Pancreas (tissue), 10 donors: ENCODE measurements at places on chromosomes 6 and 20. TPM values are rescaled to one million over a fixed set of nuclear protein-coding genes. Genes with fewer than 3 reads are reported as not detected.

The THEMIS gene
- total RNA-seq = 0.09 TPM

The DPPA5 gene
- not detected for total RNA-seq

The PDSS2 gene
- total RNA-seq = 9.0 TPM

The RAMACL gene
- total RNA-seq = 0.89 TPM

DNA sequence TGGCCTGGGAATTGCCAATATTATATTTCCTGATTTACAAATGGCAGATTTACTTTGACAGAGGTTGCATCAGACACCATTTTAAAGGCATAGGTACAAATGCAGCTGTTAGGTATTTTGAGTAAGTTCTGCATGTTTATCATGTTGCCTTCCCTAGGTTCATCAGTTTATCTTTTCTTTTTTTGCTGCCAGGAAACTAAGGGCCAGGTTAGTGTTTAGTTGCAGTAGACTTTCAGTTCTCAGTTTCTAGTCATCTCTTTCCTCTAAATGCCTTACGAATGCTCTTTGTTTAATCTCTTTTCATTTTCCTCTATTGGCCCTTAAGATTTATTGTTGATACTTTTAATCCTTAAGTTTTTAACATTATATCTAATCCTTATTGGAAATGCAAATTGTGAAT, 129.9 kb downstream of the SMAP1 start:
- no peak for DNase-seq

DNA sequence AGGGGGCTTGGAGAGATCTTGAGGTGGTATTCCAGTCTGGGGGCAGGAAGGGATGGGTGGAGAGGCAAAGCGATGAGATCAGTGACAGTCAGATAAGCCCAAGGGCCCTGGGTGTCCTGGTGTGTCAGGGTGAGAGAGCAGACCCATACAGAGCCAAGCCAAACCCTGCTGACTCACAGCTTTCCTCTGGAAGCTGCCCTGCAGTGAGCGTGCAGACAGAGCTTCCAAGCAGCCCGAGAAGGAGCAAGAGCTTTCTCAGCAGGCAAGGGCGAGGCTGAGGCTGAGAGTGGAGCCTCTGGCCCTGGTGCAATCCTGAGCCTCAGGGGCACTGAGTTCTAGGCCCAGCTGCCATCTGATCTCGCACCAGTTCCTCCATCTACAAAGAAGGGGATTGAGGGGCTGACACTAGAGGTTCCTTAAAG, 91.1 kb upstream of the HIVEP1 start:
- no peak for DNase-seq

DNA sequence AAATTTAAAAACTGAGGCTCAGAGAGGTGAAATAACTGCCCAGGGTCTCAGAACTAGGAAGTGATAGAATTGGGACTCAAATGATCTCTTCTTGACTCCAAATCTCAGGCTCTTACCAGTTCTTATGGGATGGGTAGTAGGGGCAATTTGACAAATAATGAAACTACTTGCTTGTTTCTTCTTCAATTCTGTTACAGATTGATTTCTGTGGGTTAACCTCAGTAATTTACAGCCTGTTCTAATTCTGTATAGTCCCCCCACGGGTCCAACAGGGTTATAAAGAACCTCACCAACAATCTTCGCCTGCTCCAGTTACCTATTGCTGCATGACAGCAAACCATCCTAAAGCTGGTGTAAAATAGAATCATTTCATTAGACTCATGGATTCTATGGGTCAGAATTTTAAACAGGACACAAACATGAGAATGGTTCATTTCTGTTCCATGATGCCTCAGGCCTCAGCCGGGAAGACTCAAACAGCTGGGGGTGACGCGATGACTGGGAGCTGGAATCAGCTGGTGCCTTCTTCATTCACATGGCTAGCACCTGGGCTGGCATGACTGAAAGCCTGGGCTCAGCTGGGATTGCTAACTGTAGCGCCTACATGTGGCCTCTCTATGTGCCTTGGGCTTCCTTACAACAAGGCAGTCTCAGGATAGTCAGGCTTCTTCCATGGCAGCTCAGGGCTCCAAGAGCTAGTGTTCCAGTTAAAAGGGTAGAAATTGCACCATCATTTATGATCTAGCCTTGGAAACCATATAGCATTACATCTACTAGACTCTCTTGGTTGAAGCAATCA, 6.6 kb upstream of the WFDC2 start:
- DNase-seq = no peak

DNA sequence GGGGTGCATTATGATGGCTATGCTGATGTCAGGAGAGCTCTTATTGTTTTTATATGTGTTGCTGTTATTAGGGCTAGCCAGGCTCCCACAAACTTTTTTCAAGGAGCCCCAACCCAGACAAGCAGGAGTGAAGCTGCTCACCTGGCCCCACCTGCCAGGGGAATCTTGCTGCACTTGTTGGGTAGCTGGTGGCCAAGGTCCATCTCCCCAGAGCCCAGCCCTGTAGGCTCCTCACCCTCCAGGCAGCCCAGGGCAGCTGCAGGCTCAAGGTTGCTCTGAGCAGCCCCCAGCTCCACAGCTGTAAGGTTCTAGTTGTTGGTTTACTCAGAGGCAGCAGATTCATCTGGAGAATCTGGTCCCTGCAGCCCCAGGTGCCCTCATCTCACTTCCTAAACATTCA, 46.8 kb upstream of the SIRPA start:
- no peak for DNase-seq

DNA sequence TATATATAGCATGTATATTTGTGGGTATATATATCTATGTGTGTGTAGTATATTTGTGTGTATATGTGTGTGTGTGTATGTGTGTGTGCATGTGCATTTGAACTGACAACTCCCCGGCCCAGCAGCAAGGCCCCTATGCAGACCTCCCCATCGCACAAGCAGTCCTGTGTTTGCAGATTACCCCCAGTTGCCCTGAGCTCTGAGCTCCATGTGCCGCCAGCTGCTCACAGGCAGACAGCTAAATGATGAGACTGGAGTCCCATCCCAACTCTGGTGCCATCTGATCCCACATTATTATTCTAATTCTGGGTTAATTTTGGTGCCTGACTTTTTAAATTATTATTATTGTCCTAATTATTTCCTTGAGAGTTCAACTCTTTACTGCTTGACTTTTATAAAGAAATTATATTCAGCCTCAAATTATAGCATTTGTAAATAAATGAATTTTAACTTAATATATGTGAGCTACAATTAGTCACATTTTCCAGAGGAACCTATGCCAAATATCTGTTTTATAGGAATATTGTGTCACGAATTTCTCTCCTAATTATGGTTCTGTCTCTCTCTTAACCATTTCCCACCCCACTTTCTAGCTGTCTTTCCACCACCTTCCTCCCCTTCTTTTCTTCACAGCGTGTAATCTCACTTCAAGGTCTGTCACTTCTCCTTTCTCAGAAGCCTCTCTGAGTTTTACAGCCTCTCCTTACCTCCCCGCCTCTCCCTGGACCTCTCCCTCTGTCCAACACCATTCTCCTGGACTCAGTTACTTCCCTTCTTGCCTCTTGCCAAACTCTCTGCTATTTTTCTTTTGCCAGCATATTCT, 90.6 kb upstream of the SYNDIG1 start:
- no peak for DNase-seq

GRCh38 chr6:157401734-157402338, 20.8 kb downstream of the ZDHHC14 start:
- DNase-seq = no peak

- DNase-seq = peak; percentile 33
Measured at GRCh38 chr6:108260126-108260808, 573 bp downstream of the SNX3 start.

- no peak for DNase-seq
Measured at GRCh38 chr6:151142676-151143075, 97.1 kb upstream of the AKAP12 start.

- no peak for DNase-seq
Measured at GRCh38 chr6:32045811-32046449, 7.7 kb downstream of the CYP21A2 start.

- peak; percentile 47 for DNase-seq
Measured at GRCh38 chr6:31576897-31577578, 1.7 kb downstream of the TNF start.

DNA sequence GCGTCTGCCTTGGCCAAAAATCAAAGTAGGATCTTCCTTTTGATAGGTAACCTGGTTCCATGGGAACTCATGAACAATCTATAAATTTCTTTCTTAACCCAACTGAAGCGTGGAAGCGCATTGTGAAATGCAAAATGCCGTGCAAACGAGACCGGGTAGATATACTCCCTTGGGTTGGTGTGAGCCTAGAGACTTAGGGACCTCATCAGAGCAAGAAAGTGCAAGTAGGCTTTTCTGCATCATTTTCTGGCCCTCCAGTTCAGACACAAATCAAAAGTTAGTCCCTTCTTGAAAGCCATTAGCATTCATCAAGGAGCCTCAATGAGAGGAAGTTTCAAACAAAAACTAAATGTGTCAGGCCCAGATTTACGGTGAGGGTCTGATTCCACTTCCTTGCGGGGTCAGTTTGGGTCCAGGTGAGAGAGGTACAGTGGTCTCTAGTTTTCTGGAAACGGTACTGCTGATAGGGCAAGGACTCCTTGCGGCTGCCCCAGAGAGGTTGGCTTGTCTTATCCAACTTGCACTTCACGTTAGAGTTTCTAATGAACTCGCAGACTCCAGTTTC, 5.3 kb upstream of the ZNF184 start:
- DNase-seq = no peak

DNA sequence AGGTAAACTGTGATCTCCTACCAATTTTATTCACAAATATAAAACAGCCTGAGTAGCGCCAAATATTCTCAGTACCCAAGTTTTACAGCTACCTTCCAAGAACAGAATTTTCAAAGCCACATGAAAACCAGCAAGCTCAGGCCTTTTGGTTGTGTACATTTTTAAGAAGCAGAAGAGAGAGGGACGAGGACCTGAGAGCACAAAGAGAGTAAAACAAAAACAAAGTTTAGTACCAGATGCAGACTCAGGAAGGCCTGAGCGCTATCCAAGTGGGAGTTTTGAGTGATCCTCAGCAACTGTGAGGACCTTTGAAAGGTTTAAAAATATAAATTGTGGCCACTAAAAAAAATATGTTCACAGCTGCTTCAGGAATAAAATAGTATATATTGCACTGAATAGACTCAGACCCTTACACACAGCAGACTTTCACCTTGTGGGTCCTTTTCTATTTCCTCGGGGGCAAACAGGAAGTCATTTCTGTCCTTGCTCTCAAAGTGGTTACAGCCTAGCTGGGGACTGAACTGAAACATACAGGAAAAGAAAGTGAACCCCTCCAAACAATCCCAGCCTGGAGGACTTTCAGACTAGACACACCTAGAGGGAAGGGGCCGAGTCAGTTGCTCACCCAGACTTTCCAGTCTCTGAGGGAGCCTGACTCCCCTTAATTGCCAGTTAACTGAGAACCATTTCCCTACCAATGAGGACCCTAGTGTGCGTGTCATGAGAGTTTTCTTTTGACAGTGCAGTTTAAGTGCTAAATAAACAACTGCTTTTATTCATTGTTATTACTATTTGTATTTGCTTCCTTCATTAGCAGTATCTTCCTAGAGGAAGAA, 48.5 kb upstream of the NT5E start:
- no peak for DNase-seq

- DNase-seq = no peak
Measured at GRCh38 chr6:100176311-100176950, 182.4 kb upstream of the MCHR2 start.

- DNase-seq = no peak
Measured at GRCh38 chr6:148364056-148364824, 21.6 kb downstream of the SASH1 start.

DNA sequence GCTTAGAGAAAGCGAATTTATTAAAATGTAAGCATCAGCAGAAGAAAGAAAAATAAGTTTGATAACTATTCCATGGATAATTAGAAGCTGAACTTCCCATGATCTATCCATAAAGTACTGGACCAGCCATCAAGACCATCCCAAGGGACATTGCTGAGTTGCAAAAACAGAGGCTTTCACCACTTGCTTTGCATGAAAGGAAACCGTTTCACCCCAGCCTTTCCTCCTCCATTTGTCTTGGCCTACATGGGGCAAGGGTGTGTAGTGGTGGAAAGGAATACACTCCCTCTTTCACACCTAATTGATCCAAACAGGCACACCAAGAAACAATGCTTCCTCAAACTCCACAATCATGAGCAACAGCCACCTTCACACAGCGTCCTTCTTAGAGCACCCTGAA, 10.4 kb downstream of the HIVEP2 start:
- DNase-seq = no peak

DNA sequence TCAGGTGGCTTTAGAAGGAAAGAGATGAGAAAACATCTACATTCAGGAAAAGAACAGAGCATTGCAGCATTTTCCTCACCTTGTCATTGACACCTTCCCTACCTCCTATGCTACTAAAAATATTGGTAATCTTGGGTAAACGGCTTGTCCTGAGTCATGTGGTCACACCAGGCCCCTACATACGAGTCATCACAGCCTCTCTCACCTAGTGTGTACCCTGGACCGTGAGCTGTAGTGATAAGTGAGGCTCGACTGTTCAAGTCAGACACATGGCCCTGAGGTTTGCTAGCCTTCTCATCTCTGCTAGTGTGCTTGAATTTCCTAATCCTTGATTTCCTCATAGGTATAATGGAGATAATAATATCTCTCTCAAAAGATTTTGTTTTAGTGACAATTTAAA, 29.6 kb upstream of the TMEM244 start:
- DNase-seq = no peak

DNA sequence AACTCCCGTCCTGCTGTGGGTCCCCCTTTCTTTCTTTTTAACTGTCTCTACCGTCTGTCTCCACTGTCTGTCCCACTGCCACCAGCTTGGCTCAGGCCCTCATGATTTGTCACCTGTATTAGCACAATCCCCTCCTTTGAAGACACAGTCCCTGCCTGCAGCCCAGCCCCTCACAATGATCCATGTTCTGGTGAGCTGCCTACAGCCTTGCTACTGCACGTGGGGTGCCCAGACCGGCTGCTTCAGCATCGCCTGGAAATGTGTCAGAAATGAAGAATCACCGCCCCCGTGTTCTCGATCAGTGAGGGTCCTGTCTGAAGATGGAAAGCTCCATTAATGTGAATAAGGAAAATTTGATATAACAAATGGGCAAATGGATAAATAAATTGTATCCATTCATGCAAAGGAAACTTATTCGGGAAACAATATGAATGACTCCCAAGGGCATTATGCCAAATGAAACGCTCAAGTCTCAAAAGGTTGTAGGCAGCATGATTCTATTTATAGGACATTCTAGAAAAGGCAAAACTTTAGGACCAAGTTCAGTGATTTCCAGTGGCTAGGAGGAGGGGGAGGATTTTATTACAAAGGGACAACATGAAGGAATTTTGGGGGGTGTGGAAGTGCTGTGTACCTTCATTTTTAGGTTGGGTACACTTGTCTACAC, 59.4 kb upstream of the CD83 start:
- no peak for DNase-seq
